LHCN-M2 (cell line): ENCODE measurements at places on chromosomes 1 and 21. TPM values are rescaled to one million over a fixed set of nuclear protein-coding genes. Genes with fewer than 3 reads are reported as not detected.

DNA sequence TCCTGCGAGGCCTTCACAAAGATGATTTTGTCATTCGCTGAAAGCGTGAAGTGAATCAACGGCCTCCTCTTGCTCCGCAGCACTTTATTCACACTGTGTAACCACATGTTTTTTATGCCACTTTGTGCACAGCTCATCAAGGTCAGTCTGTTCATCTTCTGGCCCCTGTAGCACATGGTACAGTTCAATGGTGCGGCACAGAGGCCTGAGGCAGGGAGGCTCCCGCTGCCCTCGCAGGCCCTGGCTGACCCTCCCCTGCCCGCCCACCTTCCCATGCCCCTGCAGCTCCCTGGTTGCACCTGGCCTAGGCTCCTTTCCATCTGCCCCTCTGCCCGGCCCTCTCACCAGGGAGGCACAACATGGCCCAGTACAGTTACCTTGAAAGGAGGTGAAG is 87.5 kb downstream of the CD247 start:
- no peak for DNase-seq

- DNase-seq = no peak
These were observed 3.6 kb downstream of the ADPRS start for GRCh38 chr1:36092166-36092797.

DNA sequence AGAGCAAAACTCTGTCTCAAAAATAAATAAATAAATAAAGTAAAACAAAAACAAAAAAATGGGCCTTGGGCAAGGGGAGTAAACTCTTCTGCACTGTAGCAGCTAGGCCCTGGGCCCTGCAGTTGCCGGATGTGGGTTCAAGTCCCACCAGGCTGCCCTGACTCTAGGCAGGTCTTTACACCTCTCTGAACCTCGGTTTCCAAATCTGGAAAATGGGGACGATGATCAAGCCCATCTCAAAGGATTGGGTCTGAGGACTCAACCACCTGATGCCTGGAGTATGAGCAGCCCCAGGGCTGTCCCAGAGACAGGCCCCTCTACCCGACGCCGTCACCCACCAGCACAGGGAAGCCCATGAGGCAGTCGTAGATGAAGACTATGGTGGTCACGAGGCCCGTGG is 7.5 kb downstream of the GPR153 start:
- no peak for DNase-seq

Gene PHC2
- total RNA-seq = 245 and 251 TPM in 2 replicates
